CD4-positive, alpha-beta T cell treated with Interleukin-17A for 1 hour (primary cell): ENCODE measurements at places on chromosomes 5 and 9.

DNA sequence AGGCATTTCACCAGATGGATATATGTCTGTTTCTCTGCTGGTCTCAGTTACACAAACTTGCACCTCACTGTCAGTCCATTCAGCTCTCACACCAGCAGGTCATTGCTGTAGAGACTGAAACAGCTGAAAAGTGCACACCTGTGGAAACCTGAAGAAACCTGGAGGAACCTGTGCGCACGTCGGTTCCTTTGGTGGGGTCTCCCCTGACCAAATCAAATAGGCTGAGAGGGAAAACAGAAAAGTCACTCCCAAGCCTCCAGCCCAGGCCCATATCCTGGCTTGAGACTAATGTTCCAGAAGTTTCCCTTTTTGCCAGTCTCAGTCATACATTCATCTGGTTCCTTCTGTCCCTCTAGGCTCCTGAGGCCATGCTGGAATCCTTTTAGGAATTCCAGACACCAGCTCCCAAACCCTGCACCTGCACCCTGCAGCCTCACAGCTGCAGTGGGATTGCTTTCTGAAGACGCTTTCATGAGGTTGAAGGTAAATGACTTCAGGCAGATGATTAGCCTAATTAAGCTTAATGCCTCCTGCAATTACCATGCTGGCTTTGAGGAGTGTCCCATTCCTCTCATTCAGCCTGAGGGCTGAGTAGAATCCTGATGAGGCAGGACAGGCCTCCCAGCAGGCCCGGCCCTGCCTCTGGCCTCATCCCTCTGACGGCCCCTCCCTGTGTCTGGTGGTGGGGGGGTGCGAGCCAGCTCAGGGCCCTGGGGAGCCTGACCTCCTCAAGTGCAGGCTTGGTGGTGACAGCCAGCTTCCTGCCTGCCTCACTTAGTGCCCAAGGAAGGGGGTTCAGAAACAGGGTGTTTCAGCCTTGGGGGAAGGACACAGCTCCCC, 24.3 kb upstream of the CXCL14 start:
- no peak for DNase-seq

DNA sequence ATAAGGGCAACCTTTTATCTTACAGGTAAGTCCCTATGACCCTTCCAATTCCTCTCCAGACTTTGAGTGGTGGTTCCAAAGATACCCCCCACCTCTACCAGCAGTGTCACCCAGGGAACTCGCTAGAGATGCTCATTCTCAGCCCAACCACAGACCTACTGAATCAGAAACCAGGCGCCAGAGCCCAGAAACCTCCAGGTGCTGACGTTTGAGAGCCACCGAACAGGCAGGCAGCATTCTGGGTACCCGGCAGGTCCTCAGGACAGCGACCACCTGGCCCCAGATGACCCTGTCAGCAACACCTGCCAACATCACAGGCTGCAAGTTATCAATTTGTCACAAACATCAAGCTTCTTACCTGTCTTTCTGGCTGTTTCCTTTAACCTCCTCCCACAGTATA, 19.5 kb downstream of the RAPGEF1 start:
- DNase-seq: peak; percentile 52

DNA sequence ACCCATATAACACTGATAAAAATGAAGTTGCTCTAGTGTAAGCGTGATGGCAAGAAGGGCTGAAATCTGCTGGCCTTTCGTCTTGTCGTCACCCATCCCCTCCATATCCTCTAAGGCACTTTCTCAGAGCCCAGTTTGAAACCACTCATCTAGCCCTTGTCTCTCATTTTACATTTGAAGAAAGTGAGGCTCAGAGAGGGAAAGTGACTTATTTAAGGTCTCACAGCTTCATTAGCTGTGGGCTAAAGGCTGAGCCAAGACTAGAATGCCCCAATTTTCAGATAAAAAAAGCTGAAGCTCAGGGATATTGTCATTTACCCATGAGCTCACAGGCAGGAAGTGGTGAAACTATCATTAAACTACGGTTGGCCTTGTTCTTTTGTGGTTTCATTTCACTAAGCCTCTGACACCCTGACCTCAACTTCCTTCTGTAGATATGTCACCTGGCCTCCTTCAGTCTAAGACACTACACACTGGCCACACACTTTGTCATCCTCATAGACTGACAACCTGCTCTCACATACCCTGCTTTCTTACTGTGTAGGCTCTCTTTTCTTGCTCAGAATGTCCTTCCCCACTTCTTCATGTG, 176.7 kb upstream of the DMAC1 start:
- peak; percentile 89 for DNase-seq

DNA sequence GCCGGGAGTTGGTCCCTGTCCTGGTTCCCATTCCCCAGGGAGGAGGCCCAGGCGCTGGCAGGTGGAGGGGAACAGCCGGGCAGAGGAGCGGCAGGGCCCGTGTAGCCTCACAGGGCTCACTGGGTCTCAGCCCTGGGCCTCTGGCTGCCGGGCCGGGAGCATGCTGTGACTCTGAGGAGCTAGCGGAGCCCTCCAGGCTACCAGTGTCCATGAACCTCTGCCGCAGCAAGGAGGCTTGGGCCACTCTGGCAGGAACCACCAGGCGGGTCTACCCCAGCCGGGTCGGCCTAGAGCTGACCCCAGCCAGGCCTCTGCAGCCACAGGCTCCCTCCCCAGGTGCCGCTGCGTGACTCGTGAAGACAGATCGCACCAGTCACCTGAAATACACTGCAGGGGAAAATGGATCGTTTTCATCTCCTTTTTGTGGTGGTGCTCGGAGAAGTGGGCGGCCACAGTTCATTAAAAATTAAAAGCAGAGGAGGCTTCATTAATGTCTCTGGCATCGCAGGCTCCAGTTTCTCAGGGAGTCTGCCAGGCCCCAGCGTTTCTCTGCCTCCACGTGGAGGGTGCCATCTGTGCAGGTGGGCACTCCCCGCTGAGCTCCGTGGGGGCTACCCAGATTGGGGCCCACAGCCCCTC, 43.8 kb downstream of the KCNT1 start:
- DNase-seq: no peak

DNA sequence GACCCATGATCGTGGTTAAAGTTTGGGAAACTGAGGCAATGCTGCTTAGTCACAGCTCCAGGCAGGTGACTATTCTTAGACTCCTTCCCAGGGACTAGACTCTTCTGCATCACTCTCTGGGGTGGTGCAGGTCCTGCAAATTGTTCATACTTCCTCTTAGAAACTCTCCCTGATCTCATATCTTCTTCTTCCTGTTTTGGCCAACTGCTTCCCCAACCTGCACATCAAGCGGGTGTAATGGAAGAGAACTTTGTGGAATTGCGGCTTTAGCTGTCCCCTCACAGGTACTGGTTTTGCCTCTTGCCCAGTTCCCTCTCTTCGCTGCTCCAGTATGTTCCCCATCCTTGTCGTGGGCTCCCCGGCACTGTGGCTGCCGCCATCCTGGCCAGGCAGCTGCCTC, 111.5 kb upstream of the CTSL start:
- no peak for DNase-seq

- peak; percentile 49 for DNase-seq
These were observed 459 bp upstream of the ERAP2 start for GRCh38 chr5:96875791-96876291.

GRCh38 chr5:51385216-51385615, 2.0 kb downstream of the ISL1 start:
- DNase-seq: no peak

DNA sequence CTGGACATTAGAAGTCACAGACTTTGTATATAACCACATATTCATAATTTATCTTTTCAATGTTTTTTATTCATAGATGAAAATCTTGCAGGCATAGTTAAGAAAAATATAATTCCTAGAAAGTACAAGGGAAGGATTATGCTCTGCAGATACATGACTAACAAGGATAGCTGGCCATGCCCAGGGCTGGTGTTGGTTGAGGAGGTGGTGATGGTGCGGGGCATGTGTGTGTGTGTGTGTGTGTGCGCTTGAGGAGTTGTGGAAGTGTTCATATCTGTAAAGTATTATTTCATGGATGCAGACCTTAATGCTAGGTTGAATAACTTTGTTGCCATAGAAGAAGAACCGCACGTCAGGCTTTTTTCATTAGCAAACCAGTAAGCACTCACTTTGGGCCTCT, 1.3 kb downstream of the S1PR3 start:
- DNase-seq: no peak

GRCh38 chr5:168415971-168416370, 70.3 kb upstream of the RARS1 start:
- no peak for DNase-seq

- no peak for DNase-seq
These were observed 807.4 kb downstream of the TLE1 start for GRCh38 chr9:80881940-80882339.

DNA sequence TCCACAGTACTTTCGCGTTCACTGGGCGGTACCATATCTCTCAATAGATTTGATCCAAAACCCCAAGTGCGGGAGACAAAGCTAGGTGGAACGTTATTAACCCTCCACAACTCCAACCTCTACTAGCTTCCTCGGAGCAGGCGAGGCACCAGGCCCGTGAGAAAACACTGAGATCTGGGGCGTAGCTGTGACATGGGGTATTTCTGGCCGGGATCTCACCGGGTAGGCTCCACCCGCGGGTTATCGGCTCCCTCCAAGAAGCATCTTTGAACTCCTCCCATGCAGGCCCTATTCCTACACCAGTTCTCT, 350 bp upstream of the SLC25A46 start:
- no peak for DNase-seq

DNA sequence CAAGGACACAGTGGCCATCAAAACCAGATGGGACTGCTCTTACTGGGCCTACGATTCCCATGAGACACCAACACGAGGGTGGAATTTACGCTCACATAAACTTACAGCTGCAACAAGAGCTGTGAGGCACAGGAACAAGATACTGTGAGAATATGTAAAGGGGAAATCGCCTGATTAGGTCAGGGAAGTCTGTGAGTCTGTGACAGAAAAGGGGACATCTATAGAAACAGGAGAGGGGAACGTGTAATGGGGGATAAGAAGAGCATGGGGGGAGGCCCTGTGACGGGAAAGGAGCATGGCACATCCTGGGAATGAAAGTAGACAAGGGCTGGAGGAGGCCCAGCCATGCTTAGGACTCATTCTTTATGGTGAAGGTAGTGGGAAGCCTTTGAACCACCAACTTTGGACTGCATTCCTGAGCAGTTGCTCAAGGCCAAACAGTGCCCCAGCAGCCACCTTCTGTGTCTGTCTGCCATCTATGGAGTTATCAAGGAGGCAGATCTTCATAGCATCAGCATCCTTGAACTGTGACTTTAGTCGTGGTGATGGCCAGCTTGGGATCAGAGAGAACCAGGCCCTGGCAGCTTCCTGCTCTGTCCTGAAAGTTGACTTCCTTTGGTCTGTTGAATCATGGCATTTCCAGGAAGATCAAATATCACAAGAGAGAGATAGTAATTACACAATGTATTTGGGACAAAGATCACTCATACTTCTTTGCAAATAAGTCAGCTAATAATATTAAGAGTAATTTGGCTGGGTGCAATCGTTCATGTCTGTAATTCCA, 87.9 kb upstream of the FAM169A start:
- no peak for DNase-seq

- no peak for DNase-seq
These were observed 1.1 kb downstream of the RUSC2 start for GRCh38 chr9:35490910-35491465.

DNA sequence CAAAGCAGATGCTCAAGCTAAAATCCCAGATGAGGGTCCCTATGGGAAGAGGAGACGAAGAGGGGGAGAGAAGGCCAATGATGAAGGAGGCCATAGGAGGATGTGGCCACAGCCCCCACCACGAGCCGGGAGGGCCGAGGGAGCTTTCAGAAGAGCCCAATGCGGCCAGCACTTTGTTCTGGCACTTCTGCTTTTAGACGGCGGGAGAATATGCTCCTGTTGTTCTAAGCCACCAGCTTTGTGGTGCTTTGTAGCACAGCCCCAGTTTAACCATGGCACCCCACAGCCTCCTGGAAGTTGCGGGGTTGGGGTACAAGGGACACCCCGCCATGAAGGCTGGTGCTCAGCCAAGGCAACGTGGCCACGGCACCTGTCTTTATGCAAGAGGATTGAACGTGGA, 33.4 kb downstream of the LPCAT1 start:
- no peak for DNase-seq

GRCh38 chr5:31758803-31759425, 120.0 kb downstream of the PDZD2 start:
- DNase-seq: no peak

GRCh38 chr9:19967888-19968459, 179.1 kb upstream of the SLC24A2 start:
- no peak for DNase-seq

- no peak for DNase-seq
These were observed 27.6 kb downstream of the TBC1D2 start for GRCh38 chr9:98227883-98228282.

- no peak for DNase-seq
These were observed 599.9 kb downstream of the CSNK1G3 start for GRCh38 chr5:124111886-124112285.

GRCh38 chr5:171806976-171807747, 21.5 kb downstream of the SMIM23 start:
- no peak for DNase-seq

DNA sequence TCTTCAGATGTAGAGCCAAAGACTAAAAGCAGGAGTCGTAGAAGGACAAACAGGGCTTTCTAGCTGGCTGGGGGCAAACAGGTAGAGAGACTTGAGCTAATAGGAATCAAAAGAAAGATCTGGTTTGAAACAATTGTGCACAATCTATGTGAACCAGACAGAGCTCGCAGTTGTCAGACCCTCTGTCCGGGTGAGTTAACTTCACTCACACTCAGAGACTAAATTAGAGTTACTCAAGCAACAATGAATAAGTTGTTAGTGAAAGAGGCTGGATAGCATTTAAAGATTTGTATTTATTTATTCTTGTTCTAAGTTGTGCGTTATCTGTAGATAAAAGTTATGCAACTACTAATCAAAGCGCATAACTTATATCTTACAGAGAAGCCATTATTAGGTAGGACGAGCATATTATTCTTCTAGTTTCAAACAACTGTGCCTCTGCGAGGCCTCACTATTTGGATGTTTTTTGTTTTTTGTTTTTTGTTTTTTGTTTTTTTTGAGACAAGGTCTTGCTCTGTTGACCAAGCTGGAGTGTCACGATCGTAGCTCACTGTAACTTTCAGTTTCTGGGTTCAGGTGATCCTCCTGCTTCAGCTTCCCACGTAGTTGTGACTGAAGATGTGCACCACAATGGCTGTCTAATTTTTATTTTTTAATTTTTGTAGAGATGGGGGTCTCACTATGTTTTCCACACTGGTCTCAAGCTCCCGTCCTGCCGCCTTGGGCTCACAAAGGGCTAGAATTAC, 13.2 kb upstream of the LNPEP start:
- DNase-seq: no peak

DNA sequence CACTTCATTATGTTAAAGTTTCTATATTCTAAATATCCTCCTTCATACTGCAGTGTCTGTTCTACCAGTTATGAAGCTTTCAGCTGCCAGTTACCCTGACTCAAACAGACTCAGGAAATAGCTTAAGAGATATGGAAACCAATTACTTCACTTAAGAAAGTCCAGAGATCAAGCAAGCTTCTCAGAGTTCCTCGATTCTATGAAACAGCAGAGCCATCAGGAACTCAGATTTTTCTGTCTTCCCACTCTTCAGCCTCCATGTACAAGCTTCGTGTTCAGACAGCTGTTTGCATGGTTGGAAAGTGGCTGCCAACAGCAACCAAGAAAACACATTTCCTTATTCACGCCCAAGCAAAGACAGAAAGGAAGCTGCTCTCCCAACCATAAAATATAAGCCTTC, 216.1 kb downstream of the ACTL7B start:
- DNase-seq: no peak

- no peak for DNase-seq
These were observed 2.4 kb downstream of the SOWAHA start for GRCh38 chr5:132815454-132815853.
